Omental fat pad (tissue), 4 donors: ENCODE measurements at places on chromosomes 2 and 18. TPM values are rescaled to one million over a fixed set of nuclear protein-coding genes. Genes with fewer than 3 reads are reported as not detected.

The PEX13 gene
- 19.5 TPM for total RNA-seq

The CHRND gene
- total RNA-seq: not detected

The DRC1 gene
- total RNA-seq: not detected

The MOGAT1 gene
- total RNA-seq: 0.95 TPM

The MDH1B gene
- total RNA-seq: 1.2 TPM

The CHAC2 gene
- 7.2 TPM for total RNA-seq

The LINC00305 gene
- total RNA-seq: not detected

The RNF152 gene
- total RNA-seq: 11.7 TPM

The INPP5D gene
- 24.6 TPM for total RNA-seq

The KCNE4 gene
- total RNA-seq: 4.8 TPM

The TNFRSF11A gene
- total RNA-seq: 3.0 TPM

The AOX1 gene
- 293 TPM for total RNA-seq

The HOXD10 gene
- total RNA-seq: 0.56 TPM

The STEAP3 gene
- total RNA-seq: 22.4 TPM

The CTNNA2 gene
- total RNA-seq: not detected

The CDH2 gene
- total RNA-seq: 2.0 TPM

The MYOM1 gene
- total RNA-seq: 2.6 TPM

The KCNG3 gene
- total RNA-seq: not detected

The DHRS9 gene
- 3.0 TPM for total RNA-seq

The SLC5A7 gene
- total RNA-seq: not detected

The COL4A4 gene
- total RNA-seq: 1.9 TPM

The PHOSPHO2 gene
- 10.3 TPM for total RNA-seq

The ALLC gene
- not detected for total RNA-seq

The ABCG5 gene
- total RNA-seq: not detected

The TEX51 gene
- total RNA-seq: not detected

The ILKAP gene
- total RNA-seq: 21.3 TPM

The TMEFF2 gene
- not detected for total RNA-seq

The TUBB8B gene
- total RNA-seq: not detected

The PARD3B gene
- total RNA-seq: 39.3 TPM

The TFCP2L1 gene
- total RNA-seq: 5.8 TPM

The ALPG gene
- not detected for total RNA-seq

The GRB14 gene
- 5.3 TPM for total RNA-seq

The STAM2 gene
- 47.8 TPM for total RNA-seq

The IL1R2 gene
- total RNA-seq: 12.2 TPM

The NDC80 gene
- 0.37 TPM for total RNA-seq

The GAD1 gene
- not detected for total RNA-seq

The TM4SF20 gene
- total RNA-seq: not detected

The SLC20A1 gene
- 33.1 TPM for total RNA-seq

The DIPK1C gene
- total RNA-seq: not detected

The ALKAL2 gene
- total RNA-seq: 16.0 TPM

The CD8B2 gene
- total RNA-seq: not detected

The CAVIN2 gene
- total RNA-seq: 45.3 TPM

The WDR75 gene
- total RNA-seq: 49.4 TPM

The VSNL1 gene
- not detected for total RNA-seq

The SNTG2 gene
- 4.5 TPM for total RNA-seq

The TLX2 gene
- total RNA-seq: not detected

The OTX1 gene
- total RNA-seq: 0.37 TPM

The HES6 gene
- total RNA-seq: 5.4 TPM

The HRH4 gene
- not detected for total RNA-seq
